ENCODE measurements at places on chromosomes 1 and 21.

DNA sequence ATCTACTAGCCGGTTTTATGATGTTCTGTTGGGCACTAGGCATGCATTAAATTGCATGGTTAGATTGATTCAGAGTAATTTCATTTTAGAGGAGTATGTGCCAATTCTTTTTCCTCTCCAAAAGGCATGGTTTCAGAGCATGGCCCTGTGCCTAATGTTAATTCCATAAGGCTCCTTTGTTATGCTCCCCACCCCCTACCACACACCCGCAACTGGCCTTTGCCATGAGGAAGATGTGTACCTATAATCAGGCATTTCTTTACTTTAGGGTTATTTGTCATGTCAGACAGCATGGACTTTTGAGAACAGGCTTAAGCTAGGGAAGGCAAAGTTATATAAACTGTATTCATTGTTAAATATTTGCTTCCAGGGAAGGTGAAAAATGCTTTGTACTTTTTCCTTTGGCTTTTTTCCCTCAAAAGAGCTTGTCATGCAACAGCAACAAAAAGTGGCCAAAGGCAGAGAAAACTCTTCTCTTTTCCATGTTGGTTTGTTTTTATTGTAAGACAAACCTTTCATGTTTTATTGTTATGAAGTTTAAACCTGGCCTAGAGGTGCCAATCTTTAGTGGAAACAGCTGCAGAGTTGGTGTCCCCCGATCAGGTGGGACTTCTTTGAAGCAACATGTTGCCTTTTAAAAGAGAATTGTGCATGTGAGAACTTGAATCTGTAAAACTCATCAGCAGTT lies 24.3 kb upstream of the NBL1 start:
- no peak for DNase-seq

GRCh38 chr1:71561206-71561605 lies 480.4 kb upstream of the ZRANB2 start:
- no peak for DNase-seq

DNA sequence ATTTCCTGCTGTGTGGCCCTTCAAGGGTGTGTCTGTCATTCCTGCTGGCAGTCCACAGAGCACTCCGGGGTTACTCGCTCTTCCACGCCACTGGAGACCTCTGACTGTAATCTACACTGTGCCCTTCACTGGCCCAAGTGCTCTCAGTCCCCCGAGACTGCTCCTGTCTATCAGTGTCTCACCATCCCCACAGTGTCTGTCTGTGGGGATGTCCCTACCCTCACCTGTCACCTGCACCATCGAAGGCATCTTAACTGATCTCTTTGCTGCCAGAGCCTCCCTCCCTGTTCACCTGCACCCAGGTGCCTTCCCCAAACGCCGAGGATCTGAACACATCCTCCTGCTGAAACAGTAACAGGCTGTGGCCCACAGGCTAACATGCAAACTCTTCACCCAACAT lies 136.7 kb downstream of the MATN1 start:
- no peak for DNase-seq

DNA sequence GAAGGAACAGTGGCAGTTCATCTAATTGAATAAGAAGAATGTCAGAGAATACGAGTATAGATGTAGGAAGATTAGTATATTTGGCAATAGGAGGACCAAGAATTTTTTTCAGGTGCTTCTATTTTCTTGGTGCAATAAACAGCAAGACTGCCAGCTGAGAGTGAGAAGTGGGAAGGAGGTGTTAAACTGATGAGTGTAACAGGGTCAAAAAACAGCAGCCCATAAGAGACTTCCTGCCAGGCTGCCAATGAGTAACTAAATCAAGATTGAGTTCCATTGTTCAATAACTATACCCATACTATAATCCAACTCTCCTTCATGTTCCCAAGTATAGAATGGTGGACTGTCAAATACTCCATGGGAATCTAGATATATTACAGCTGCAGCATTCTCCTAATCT lies 28.7 kb downstream of the LYST start:
- no peak for DNase-seq

DNA sequence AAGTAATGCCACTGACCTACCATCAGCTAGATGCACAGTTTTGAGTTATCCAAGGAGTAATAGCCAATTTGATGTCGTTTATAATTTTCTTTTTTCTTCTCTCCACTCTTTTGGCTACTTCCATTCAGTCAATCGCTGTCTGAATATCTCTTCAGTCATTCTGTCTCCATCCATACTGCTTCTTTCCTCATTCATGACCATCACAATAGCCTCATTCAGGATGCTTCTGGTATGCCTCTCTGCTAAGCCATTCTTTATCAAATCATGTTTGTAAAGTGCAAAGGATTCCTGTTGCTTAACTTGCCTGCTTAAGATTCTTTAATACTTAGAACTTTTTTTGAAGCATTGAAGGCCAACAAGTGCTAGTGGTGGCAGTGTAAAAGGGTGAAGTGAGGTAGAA lies 20.2 kb downstream of the TYW3 start:
- DNase-seq, result no peak

- DNase-seq, result no peak
These were observed at the start of gene LBR for GRCh38 chr1:225427235-225428067. Gene LBR, minus strand, starts transcription at chr1:225428038. Its CDS starts 3,963 bp downstream, at chr1:225424075.

- peak; percentile 36 for DNase-seq
These were observed 25.2 kb downstream of the GFI1 start for GRCh38 chr1:92461364-92462097.

DNA sequence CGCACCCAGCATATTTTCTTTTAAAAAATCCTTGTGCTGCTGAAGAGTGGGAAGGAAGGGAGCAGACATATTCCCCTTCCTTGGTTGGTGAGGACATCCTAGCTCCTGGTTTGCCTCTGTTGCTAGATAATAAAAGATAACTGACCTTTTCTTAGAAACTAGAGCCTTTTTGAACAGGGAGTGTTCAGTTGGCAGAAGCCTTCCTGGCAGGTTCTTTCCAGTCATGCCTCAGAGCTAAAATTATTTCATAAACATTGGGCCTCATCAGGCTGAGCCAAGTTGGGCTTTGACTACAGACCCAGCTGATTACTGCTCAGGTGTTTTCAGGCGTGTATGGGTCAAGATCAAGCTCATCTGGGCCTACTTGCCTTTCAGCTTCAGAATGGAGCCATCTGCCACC lies 22.7 kb upstream of the SH3BGRL3 start:
- no peak for DNase-seq

DNA sequence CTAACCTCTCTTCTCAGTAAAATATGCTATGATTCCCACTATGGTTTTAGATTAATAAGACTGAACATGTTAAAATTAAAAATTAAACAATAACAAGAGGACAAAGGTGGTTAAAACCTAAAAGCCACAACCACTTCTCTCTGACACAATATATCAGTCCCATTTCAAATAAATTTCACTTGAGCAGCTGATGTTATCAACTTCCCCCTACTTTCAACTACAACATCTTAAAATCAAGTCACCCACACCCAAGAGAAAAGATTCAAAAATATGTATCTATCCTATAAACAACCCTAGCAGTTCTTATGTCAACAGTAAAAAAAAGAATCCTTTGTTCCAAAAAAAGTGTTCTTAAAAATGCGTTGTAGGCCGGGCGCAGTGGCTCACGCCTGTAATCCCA lies 7.5 kb downstream of the PUM1 start:
- DNase-seq, result no peak

DNA sequence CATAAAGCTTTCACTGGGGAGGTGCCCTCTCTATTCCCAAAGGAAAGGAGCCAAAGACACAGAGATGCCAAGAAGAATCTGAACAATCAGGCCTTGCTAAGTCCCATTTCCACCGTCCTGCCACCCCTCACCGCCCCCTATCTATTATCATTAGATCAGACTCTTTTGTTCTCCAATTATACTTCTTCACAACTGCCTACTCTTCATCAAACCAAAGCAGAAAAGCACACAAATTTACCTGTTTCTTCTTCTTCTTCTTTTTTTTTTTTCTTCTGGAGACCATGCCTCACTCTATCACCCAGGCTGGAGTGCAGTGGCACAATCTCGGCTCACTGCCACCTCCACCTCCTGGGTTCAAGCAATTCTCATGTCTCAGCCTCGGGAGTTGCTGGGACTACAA lies 43.1 kb upstream of the ARHGEF10L start:
- DNase-seq, result no peak

- no peak for DNase-seq
These were observed 29.1 kb upstream of the NFIA start for GRCh38 chr1:61053226-61053711.

- DNase-seq, result no peak
These were observed 332.9 kb downstream of the PCP4 start for GRCh38 chr21:40200126-40200525.

DNA sequence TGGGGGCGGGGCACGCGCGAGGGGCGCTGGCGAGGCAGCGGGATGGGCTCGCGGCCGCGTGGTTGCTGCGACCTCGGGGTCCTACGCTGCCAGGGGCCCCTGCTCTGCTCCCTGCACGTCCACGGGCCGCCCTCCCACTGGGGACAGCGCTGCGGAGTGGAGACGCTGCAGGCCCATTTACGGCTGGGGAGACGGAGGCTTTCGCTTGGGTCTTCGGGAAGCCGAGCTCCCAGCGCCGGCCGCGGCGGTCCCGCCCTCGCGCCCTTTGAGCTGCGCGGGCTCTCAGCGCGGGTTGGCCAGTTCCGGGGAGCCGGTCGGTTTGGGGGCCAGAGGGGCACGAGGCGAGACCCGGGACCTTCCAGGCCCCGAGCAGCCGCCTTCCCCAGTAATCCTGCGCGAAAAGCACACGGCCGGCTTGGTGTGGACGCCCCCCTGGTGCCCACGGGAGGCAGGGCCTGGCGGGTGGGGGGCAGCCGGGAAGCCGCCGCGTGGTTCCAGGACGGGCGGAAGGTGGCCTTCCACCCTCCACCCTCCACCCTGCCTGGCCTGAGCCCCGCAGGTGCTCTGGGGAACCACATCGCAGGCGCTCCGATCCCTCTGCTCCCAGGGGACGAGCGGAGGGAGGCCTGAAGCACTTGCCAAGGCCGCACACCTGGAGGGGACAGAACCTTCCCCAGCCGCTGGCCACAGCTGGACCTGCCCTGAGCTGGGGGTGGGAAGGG lies 570 bp upstream of the PEX10 start:
- DNase-seq, result no peak

- DNase-seq, result no peak
These were observed 144.1 kb downstream of the TNR start for GRCh38 chr1:175599212-175599705.

- DNase-seq, result peak; percentile 29
These were observed 22.9 kb downstream of the TSHB start for GRCh38 chr1:115052454-115053083.

DNA sequence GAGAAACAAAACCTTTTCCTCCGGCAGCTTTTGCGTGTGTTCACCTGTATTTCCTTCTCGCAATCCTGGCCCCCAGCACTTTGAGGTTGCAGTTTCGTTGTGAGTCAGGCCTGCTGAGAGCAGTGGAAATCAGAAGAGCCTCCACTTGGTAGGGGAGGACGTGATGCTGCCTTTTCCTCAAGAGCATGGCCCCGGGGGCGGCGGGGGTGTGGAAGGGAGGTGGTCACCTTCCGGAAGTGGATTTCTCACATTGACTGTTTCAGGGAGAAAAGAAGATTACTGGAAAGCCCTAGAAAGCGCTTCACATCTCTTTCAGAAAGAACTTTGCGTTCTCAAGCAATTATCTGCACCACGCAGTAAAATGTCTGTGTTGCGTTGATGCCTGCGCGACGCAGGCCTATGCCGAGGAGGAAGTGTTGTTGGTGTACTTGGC lies 12.2 kb upstream of the IL10 start:
- no peak for DNase-seq

GRCh38 chr1:153536671-153537375 lies 1.0 kb upstream of the S100A6 start:
- DNase-seq, result no peak

GRCh38 chr21:25400427-25400826 lies 206.9 kb downstream of the MRPL39 start:
- no peak for DNase-seq

DNA sequence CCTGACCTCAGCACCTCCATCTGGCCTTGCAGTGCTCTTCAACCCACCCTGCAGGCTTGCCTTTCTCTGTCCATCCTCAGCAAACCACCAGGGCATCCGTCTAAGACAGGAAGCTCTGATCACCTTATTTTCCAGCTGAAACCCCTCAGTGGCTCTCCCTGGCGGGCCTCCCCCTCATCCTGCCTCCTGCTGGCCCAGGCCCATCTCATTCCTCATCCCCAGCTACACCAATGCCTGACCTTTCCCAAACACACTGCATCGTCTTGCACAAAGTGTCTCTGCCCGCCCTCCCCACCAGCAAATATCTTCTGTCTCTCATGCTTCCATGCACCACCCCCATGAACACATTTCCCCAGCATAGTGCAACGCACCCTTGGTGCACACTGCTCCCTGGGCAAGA lies 205.0 kb downstream of the TOMM20 start:
- no peak for DNase-seq

DNA sequence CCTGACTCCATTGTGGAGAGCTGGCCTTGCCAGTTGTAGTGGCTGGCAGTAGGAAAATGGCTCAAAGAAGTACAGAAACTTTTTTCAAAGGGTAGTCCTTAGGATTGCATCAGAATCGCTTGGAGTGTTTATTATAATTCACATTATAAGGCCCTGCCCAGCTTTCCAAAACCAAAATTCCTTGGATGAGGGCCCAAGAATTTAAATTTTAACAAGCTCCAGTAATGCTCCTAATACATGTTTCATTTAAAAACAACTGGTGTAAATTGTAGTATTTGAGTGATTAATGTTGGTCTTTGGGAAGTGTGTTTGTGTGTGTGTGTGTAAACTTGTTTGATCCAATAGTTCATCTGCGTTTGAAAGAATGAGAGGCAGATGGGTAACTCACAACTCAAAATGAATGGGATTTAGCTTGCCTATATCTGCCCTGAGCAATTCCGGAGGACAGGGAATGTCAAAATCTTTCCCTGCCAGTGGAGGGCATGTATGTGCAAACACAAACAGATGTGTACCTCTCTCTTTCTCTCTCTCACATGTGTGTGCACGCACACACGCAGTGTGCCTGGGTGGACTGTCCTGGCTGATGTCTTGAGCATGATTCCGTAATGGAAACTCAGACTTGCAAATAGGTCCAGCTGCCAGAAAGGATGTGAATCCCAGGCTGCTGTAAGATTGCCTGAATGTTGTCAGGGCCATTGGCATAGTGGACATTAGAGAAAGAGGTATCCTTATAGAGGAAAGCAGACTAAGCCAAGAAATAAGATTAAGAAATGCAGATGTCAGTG lies 293.1 kb downstream of the LMX1A start:
- DNase-seq, result no peak

- no peak for DNase-seq
These were observed 9.7 kb upstream of the COL6A2 start for GRCh38 chr21:46088189-46088588.

- peak; percentile 56 for DNase-seq
These were observed 10.2 kb downstream of the ECE1 start for GRCh38 chr1:21280011-21280471.
